ENCODE measurements at places on chromosomes 5 and 9.

DNA sequence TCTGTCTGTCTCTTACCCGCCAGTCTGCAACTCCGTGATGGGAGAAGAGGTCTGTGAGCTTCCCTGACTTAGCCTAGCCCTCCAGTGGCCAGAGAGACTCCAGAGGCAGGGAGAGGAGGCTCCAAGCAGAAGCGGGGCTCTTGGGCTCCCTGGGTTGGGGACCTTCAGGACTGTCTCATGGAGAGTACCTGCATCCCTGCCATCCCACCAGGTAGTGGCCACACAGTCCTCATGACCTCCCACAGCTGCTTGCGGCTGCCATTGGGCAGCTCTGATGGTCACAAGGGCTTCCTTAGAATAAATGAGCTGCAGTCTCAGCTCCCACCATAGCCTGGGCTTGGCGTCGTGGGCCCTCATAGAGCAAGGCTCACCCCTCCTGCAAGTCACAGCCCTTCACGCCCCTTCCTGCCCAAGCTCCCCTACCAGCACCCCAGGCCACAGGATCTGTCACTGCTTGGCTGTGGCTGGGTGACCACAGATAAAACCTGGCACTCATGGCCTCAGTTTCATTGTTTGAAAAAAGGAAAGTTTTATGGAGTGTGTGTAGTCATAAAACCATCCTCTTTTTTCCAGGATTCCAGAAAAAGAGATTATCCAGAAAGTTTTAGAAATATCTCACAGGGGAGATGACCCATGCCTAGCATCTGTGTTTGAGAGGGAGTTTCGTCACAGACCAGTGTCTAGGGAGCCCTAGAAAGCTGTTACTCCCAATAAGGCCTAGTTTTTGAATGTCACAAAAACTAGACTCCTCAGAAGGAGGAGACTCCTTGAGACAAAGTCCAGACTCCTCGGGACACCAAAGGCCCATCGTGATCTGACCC is 48.4 kb downstream of the PPARGC1B start:
- DNase-seq = no peak

GRCh38 chr5:137191179-137191578 is 307.9 kb downstream of the SPOCK1 start:
- no peak for DNase-seq

DNA sequence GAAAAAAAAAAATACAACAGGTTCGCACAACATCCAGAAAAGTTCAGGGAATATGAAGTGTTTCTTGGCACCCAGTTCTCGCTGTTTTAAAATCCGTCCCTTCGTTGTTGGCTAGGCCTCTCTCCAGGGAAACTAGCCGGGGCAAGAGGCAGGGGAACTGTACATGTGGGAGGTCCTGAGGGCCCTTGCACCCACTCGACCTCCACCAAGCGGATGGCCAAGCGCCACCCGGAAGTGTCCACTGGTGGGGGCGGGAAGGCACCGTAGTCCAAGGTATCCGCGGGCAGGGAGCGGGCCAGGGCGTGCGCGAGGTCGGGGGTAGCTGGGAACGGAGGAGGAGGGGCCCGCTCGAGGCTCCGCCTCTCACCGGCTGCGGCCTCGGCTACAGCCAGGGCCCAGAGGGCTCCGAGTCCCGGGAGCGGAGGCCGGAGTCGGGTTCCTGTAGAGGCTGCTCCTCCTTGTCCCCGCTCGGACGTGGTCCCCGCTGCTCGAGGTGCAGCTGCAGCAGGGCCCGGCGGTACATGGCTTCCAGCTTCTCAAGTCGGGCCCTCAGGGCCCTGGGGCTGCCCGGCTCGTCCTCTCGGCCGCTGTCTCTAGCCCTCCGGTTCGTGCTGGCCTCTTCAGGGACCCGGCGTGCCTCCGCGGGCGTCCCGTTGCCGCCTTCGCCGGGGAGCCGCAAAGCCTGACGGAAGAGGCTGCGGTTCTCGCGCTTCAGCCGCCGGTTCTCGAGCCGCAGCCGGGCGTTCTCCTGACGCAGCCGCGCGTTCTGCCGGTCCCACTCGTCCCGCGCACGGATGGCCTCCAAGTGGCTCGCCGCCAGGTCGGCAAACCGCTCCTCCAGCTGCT is 720 bp downstream of the TUSC1 start:
- peak; percentile 63 for DNase-seq

- no peak for DNase-seq
Measured at GRCh38 chr9:110316261-110317075, 21.2 kb downstream of the TXNDC8 start.

- no peak for DNase-seq
Measured at GRCh38 chr9:134046894-134047681, 20.7 kb downstream of the BRD3 start.

DNA sequence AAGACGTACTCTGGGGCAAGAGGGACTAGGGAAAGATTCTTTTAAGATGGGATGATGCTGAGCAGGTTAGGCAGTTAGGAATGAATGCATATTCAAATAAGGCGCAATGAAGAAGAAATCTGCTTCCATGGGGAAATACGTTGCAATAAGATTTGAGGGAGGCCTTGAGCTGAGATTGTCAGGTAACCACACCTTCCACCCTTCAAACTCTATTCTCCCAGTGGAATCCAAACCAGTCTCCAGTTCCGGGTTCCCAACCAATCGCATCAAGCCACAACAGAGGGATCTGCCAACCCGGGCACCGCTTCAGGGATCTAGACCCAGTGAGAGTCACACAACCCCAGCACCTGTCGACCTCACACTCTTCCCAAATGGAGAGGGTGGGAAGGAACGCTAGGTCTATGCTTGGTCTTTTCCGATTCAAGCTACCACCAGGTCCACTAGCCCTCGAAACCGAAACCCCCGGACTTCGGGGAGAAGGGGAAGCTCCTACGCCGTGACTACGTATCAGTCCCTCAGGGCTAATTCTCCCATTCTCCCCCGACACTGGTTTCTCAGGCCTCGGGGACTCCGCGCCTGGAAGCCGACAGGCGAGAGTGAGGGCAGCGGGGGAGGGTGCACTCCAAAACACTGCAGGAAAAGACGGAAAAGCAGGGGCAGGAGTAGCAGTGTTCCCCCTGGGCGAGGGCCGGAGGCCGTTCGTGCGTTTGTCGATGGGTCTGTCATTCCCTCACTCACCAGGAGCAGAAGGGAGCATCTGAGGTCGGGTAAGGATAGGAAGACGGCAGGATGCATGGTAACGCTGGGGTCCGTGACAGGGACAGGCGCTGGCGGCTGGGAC is 534 bp downstream of the ERP44 start:
- no peak for DNase-seq

- DNase-seq = no peak
Measured at GRCh38 chr5:177301503-177302165, 1.9 kb downstream of the RAB24 start.

GRCh38 chr5:108386345-108387061 is 4.6 kb upstream of the FBXL17 start:
- no peak for DNase-seq

GRCh38 chr5:103126557-103126956 is 6.5 kb downstream of the PPIP5K2 start:
- no peak for DNase-seq

- DNase-seq = no peak
Measured at GRCh38 chr5:158910782-158911692, 188.7 kb downstream of the EBF1 start.

GRCh38 chr9:105296445-105296844 is 52.0 kb downstream of the SLC44A1 start:
- DNase-seq = no peak

- DNase-seq = no peak
Measured at GRCh38 chr9:94991961-94992907, 265.7 kb downstream of the AOPEP start.

DNA sequence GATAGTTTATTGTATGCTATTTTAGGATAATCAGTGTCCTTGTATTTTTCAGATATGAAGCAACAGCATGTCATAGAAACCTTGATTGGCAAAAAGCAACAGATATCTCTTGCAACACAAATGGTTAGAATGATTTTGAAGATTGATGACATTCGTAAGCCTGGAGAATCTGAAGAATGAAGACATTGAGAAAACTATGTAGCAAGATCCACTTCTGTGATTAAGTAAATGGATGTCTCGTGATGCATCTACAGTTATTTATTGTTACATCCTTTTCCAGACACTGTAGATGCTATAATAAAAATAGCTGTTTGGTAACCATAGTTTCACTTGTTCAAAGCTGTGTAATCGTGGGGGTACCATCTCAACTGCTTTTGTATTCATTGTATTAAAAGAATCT is 14.5 kb downstream of the CCT5 start:
- DNase-seq = no peak

DNA sequence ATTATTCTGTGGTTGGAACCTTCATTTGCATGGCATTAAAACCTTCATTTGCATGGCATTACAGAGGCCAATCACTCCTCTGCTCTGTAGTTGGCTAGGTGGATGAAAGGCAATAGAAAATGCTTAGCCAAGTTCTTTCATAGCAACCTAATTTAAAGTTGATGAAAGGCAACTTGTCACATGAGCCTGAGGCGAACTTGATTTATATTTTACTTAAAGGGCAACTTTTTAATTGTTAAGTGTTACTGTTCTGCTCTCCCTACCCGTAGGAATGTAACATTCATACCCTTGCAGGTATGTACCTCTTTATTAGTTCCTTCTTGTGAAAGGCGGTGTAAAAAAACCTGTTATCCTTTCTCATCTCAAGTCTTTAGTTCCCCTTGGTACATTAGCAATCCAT is 7.9 kb upstream of the ERMP1 start:
- no peak for DNase-seq

DNA sequence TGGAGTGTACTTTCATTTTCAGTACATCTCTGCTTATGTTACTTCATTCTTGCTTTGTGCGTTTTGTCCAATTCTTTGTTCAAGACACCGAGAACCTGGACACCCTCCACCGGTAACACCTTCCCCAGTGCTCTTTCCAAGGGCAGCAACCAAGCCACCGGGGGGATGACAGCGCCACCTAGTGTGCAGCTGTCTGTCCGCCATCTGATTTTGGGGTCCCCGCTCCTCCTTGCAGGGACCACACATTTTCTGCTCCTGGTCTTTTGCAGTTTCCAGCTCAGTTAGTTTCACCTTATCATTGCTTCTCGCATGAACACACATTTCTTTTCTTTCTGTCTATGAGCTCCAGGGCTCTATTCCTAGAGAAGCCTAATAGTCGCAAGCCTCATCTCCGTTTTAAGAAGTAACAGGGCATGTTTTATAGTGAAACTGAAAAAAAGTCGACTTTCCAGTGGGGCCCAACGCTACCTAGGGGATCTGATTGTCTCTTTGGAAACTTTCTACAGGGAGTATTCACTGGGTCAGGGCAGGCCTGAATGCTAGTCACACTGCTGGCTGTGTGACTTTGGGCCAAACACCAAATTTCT is 152.1 kb downstream of the FSTL4 start:
- DNase-seq = no peak

DNA sequence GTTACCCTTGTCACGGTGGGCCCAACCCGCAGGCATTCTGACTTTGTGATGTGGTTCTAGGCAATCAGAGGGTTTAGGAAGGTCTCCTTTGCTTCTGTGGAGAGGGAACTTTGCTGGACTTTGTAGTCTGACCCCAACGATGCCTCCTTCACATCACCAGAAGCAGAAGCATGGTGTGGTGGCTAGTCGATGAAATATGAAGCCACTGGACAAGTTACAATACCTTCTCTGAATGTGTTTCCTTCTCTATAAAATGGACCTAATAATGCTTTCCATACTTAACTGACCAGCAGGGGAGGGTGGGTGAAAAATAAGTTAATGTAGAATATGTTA is 607 bp downstream of the SPEF2 start:
- no peak for DNase-seq

DNA sequence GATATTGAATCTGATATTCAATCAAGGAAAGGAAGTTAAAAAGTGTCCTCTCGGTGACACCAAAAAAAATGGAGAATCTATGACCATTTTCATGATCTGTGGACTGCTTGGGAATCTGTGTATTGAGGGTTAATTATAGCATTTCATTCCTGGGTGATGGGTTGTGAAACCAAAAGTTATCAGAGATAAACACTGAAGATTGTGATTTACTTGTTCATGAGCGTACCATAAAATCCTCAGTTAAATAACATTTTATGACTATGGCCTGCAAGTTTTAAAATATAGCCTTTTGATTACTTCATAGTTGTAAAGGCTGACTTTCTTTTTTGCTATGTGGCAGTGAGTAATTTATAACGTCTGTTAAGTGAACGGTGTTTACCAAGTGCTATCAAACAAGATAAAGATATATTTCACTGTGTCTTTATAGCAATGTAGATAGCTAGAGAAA is 267.9 kb upstream of the SEMA6A start:
- no peak for DNase-seq

DNA sequence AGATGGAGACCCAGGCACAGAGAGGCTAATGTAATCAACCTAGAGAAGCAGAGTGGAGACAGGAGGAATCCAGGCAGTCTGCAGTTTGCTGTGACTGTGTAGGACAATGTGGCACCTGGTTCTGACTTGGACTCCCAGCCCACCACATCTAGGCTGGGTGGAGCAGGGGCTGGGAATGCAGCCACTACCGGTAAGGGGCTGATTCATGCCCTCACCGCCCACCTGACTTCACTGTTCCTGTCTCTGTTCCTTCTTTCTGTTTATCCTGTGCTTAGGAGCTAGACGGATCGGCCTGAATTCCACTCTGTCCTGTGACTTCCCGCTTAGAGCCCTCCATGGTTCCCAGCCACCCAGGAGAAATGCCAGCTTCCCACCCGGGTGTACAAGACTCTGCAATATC is 2.6 kb downstream of the PDLIM4 start:
- DNase-seq = no peak

DNA sequence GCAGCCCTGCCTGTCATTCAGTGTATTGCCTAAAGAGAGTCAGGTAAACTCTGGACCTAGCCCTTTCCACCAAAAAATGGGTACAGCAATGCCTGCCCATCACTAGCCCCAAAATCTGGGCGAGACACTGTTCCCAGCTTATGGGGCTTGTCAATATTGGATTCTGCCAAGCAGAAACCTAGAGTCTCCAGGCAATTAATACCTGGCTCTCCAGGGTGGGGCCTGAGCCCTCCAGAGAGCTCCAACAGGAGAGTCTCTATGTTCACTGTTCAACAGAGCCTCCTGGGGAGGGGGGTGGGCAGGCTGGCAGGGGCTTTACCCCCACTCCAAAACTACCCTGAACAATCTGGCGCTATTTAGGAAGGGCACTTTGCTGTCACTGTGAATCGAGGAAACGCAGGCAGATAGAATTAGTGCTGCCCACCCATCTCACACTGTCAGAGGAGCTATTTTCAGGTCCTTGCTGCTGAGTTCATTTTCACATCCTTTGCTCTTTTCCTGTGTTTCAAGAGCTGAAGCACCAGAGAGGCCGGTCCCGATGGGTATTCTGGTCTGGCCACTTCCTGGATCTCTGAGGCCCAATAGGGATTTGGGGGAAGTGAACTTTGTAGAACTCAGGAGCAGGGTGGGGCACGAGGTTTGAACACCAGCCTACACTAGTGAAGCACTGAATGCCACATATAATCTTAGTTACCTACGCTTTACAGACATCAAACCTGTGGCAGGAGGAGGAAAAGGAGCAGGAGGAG is 121.8 kb downstream of the C5orf15 start:
- DNase-seq = no peak

DNA sequence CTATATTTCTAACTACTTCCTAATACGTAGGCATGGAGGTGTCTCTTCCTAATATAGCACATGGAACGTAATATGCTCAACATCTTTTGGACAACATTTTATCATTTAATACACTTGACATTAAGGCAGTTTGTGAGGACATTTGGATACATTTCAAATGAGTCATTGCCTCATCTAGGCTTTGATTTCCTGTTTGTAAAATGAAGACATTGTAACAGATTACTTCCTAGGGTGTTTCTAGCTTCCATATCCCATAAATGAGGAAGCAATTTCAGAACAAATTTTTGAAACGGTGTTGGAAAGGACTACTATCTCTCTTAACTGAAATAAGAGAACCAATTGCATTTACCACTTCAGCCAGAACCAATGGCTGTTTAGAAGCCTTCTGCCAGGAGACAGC is 38.7 kb downstream of the SLC28A3 start:
- no peak for DNase-seq
